Activated CD4-positive, alpha-beta T cell treated with anti-CD3 and anti-CD28 coated beads, Interleukin-2, Interleukin-4, amounts not matched to agents 100 ng/mL and 50 ng/mL, durations not matched to agents 16 hours and 8 hours (primary cell): ENCODE measurements at places on chromosomes 11 and 22.

GRCh38 chr11:120391854-120392253, 55.6 kb downstream of the ARHGEF12 start:
- DNase-seq = no peak

DNA sequence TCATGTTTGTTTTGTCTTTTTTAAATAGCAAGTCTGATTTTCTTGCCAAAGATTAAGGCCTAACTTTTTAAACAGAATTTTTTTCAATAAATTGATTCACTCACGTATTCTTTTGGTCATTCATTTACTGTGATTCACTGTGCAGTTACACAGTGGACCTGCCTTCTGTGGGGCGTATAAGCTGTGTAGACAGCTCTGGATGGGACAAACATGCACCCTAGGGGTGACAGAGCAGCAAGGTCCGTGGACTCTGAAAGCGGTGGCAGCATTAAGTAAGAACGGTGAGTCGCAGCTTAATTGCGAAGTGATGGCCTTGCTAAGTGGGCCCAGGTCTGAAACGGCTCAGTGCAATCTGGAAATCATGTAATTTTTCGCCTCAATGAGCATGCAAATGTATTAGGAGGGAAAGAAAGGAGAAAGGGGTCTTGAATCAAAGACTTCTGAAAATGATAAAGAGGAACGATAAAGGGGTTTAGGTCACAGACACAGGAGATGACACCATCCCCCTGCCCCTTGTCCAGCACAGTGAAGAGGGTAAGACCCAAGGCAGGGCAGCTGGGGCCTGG, 113.1 kb downstream of the SPATA19 start:
- no peak for DNase-seq

GRCh38 chr11:44359162-44359561, 49.2 kb upstream of the ALX4 start:
- no peak for DNase-seq

DNA sequence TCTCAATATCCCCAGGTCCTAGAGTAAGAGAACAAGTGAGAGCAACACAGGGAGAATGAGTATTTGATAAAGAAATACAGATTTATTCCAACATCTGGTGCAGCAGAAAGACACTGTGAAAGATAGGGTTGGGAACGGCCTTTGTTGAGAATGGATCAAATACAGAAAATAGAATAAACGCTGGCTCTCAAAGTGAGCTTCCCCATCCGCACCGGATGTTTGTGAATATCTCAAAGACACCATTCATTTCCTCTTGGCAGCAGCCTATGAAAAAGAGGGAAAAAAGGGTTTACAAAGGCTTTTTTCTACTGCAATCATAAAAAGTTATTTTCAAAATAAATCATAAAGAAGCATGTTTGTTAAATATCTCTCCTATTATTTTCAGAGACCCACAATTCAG, 279.3 kb downstream of the CASP12 start:
- no peak for DNase-seq

DNA sequence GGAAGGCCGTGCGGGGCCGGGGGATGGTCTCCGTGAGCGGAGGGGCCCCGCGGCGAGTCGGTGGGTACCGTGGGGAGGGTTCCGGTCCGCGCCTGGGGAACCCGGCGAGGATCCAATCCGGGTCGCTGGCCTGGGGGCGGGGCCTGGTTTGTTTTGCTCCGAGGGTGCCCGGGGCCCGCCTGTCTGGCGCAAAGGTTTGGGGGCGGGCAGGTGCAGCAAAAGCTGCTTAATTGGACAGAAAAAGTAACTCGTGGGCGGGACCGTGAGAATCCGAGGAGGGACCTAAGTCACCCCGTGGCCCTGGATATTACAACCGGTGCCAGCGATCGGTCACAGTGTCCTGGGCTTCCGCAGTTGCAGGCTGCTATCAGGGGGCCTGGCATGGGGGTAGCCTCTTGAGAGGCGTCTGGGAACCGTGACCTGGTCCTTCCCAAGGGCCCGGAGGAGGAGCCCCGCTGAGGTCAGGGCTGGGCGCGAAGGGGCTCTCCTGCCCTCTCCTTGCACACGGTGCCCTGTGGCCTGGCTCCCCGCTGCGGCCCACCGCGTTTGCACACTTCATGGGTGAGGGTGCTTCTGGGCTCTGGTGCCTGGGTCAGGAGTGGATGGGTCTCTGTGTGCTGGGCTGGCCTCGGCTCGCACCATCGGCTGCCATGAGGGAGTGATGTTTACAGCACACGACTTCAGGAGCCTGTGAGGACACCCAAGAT, 1.4 kb downstream of the PNPLA2 start:
- DNase-seq = peak; percentile 90

DNA sequence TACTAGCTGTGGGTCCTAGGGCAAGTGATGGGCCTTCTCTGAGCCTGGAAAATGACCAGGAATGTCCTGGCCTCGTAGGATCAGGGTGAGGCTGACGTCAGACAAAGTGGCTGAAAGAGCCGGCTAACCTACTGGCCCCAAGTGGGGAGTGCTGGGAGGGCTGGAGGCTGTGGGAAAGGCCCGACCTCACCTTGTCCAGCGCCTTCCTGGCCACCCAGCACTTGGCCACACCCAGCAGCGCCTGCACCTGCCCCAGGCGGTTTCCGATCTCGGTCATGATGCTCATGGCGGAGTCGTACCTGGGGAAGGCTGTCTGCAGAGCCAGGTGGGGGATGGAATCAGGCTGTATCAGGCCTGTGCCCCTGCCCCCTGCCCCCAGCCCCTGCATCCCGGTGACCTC, 7.5 kb downstream of the RAPSN start:
- no peak for DNase-seq
